ENCODE measurements at places on chromosomes 5 and 9.

GRCh38 chr9:121494192-121494591, 5.5 kb downstream of the GGTA1 start:
- no peak for DNase-seq

DNA sequence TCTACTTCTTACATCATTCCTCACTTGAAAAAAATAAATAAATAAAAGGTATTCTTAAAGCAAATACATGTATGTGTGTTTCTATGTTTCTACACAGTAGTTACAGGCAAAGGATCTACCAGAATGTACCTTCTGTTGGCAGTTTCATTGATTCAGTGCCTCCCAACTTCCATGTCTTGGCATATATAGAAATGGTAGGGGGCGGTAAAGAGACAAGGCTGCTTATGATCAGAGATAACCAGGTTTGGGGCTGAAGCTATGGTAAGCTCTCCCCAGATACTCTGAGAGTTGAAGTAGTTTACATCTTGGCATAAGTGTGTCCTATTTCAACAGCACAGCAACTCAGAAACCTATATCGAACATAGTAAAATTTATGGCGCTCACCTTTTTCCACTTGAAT, 1075.4 kb upstream of the C9orf72 start:
- no peak for DNase-seq

DNA sequence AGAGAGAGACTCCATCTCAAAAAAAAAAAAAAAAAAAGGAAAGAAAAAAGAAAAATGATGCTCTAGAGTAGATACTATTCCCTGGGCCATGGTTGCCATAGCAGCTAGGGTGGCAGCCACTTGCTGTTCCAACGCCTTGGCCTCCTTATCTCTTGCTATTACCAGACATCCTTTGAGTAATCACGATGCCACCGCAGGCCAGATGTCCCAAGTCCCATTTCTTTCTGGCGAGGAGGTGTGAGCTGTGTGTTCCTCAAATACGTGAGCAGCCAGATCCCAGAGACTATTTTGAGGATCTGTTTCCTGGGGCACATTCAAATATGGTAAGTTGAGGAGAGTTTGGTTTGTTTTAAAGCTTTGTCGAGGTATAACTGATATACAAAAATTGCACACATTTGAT, 23.4 kb upstream of the GFPT2 start:
- DNase-seq, result no peak

DNA sequence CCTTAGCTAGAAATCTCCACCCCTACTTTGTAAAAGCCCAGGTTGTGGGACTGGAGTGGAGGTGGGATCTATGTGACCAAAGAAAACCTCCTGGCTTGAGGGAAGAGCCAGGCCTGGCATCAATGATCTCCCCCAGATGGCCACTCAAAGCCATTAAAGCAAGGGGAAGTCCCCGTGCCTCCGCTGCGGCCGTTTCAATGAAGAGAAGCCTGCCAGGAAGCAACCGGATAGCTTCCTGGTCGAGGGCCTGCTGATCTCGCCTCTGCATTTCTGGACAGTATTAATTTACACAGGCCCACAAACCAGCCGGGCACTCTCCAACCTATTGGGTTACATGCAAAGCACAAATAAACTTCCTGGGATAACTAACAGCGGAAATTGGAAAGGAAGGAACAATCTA, 160.5 kb upstream of the MSX2 start:
- no peak for DNase-seq

- DNase-seq, result peak; percentile 43
These were observed 50.2 kb upstream of the FSTL4 start for GRCh38 chr5:133662578-133662977.

DNA sequence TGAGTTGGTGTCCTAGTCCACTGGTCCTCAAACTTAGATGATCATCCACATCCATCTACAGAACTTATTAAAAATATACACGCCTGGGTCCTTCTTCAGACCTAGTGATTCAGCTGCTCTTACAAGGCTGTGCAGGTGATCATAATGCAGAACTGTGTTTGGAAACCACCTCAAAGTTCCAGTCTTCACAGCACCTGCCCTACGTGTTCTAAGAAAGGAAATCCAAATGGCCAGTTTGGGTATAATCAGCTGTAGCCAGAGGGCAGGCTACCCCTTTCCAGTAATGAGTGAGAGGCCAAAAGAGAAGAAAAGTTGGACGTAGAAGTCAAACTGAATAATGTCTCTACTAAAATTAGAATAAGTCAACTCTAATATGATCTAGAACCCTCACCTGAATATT, 15.4 kb downstream of the REEP5 start:
- no peak for DNase-seq

- DNase-seq, result no peak
These were observed 92.1 kb downstream of the NR3C1 start for GRCh38 chr5:143311428-143311827.

- no peak for DNase-seq
These were observed 217.4 kb downstream of the DMRT2 start for GRCh38 chr9:1267581-1267980.

DNA sequence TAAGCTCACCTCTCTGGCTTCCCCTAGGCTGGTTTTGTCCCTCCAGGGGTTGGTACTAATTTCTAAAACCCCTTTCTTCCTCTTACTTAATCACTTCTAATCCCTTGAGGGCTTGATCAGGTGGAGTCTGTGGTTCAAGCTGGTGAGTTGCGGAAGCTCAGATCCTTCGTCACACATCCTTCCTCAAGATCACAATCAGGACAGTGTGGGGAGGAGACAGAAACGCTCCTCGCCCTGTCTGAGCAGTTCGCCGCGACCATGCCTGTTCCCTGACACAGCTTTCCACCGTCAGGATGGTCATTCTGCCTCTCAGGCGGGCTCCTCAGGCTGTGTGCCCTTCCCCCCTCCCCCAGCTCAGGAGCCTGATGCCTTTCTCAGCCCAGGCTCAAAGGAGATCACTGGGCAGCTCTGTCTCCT, 24.3 kb downstream of the CPLX2 start:
- DNase-seq, result no peak

- DNase-seq, result peak; percentile 52
These were observed 93.0 kb upstream of the NIPAL4 start for GRCh38 chr5:157366741-157367674.

- DNase-seq, result no peak
These were observed 64.1 kb downstream of the BARX1 start for GRCh38 chr9:93891050-93891449.
